ENCODE measurements at places on chromosomes 3 and 15.

DNA sequence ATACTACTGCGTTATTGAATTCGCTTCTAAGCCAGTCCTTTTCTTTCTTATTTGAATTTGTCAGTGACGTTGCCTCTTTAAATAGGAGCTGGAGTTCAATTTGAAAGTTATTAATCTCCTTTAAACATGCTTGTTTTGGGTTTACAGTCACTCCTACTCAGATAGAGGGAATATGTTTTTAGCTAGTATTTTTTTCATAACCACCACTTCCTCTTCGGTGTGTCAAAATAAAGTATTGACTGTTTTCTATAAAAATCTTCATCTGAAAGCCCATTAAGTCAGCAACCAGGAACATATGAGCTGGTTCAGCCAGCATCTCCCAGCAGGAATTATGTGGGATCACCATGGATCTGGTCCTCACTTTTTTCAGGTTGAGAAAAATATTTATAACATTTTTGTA is 772.9 kb downstream of the DIPK2A start:
- no peak for DNase-seq

- no peak for DNase-seq
These were observed 362.2 kb upstream of the SLCO3A1 start for GRCh38 chr15:91491101-91491950.

DNA sequence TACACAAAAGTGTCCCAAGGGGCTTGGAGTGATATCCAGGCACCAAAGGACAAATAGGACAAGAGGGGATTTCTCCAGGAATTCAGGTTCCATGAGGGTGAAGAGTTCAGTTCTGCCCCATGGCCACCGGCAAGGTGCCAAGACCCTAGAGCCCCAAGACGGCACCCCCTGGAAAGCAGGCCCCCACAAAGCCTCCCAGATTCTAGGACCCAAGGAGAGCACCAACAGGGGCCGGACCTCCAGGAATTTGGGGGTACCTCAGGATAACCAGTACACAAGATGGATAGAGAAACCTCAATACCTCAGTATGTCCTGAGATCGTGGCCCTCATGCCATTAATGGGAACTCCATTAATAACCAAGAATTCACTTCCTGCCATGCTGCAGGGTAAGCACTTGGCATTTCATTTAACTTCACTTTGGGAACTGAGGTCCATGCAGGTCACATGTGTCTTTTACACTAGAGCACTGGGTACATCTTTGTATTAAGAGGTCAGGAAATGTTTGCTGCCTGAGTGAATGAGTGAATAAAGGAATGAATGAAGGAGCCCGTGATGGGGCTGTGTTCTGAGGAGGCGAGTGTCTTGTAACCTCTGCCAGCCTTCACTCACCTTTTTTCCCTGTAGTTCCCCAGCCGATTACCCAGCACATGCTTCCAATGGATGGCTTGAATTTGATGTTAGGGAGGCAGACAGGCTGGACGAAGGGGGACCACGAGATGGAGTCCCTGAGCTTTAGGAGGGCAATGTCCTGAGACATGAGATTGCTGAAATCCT is 15.5 kb upstream of the PRSS50 start:
- DNase-seq, result no peak

DNA sequence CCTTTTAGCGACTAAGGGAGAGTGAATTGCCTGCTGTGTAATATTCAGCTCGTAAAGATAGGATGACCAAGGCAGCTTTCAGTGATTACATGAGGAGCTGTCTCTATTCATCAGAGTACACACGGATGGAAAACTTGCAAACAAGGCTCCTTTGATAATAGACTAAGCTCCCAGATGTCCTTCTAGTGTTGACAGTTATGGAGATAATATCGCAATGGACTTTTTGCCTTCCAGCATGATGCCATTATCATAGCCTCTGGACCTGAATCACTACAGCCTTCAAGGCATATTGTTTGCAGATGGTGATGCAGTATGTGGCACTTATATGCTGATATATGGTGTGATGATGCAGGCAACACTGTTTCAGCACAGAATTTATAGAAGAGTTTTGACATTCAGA is 93.9 kb downstream of the ECT2 start:
- DNase-seq, result no peak

- no peak for DNase-seq
These were observed 2.1 kb upstream of the ISY1 start for GRCh38 chr3:129162729-129163579.

DNA sequence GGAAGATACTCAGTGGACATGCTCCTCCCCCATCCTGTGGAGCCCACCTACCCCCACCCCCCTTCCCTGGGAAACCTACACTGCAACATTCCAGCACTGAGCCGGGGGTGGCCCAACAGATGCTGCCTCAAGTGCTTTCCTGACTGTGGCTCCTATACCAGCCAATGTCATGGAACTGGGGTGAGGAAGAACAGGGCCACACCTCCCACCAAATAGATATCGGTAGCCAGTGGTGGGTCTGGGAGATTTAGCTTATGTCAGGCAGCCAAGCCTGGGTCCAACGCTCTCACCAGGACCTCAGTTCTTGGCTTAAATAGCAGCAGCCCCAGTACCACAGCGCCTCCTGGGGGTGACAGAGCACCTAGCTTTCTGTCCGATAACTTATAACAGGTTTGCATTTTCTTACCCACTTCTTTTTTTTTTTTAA is 30.3 kb downstream of the CDC25A start:
- no peak for DNase-seq

GRCh38 chr3:176590722-176591121 is 606.6 kb downstream of the TBL1XR1 start:
- DNase-seq, result no peak

GRCh38 chr15:45201557-45201859 is 13.7 kb upstream of the SHF start:
- no peak for DNase-seq

GRCh38 chr15:57320631-57321220 is 55.6 kb upstream of the CGNL1 start:
- no peak for DNase-seq

GRCh38 chr3:188348435-188349244 is 194.7 kb downstream of the LPP start:
- no peak for DNase-seq

DNA sequence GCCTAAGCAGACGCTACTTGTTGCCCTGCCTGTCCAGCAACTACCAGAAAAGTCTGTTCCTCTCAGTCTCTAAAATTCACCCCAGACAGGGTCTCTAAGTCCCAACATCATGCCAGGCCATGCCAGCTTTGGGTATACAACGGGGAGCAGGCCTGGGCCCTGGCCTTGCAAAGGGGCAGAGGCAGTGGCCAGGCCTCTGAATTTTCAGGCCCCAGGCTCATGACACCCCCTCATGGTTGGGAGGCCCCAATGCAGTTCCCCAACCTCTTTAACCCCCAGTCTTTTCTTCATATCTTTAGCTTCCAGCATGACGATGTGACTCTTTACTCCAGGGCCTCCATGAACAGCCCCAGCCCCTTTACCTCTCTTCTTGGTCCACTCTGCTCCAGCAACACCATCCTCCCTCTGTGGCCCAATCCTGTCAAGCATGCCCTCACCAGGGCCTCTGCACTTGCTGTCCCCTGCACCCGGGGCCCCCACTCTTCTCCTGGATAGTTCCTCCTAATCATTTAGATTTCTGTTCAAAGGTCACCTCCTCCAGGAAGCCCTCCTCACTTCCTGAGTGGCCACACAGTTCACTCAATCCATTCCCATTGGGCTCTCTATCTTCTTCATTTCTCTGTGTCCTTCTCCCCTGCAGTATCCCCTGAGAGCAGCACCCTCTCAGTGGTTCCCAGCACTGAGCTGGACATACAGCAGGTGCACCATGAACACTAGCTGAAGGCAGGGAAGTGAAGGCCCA is 4.8 kb downstream of the IQSEC1 start:
- no peak for DNase-seq

DNA sequence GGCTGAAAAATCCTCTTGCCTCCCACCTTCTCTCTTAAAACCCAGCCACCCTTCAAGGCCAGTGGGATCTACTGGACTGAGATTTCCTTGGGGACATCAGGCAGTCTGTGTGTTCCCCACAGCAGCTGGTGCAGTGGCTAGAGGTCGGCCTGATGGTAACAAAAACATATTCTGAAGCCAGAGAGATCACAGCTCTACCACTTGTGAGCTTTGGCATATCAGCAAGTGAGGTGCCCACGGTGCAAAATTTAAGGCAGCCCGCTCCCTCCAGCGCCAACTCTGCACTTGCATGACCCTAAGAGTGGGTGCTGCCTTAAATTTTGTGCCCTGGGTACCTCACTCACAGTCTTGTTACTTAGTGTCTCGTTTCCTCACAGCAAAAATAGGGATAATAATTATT is 97.2 kb downstream of the MESD start:
- DNase-seq, result no peak

- DNase-seq, result no peak
These were observed 245.9 kb downstream of the UBE2E2 start for GRCh38 chr3:23448998-23449537.

GRCh38 chr3:81299481-81299880 is 462.0 kb downstream of the GBE1 start:
- DNase-seq, result no peak

GRCh38 chr15:69253156-69253555 is 45.6 kb upstream of the PAQR5 start:
- no peak for DNase-seq

GRCh38 chr3:180961087-180961486 is 28.4 kb downstream of the DNAJC19 start:
- no peak for DNase-seq

GRCh38 chr15:83198476-83198875 is 9.1 kb downstream of the HDGFL3 start:
- DNase-seq, result no peak

GRCh38 chr3:184656458-184656828 is 55.4 kb downstream of the MAGEF1 start:
- no peak for DNase-seq

- no peak for DNase-seq
These were observed 165.7 kb upstream of the TSC22D2 start for GRCh38 chr3:150242220-150242936.

GRCh38 chr3:141860766-141861513 is 15.5 kb upstream of the ATP1B3 start:
- DNase-seq, result no peak

DNA sequence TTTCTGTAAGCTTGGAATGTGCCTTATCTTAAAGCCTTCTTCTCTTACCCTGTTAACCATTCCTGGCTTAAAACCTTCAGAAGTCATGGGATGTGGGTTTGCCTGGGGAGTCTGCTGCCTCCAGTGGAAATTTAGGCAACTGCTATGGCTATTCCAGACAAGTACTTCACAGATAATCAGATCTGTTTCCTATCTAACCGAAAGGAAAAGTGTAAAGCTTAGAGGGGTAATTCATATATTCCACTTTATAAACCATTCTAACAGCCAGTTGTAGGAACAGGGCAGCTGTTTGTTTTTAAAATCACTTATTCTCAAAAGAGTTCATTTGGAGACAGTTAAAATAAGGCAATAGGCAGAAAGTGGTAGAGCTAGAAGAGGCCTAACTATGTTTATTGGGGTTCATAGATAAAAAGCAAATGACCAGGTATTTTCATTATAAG is 219.9 kb downstream of the TCF12 start:
- no peak for DNase-seq

GRCh38 chr15:74265046-74265639 is 29.0 kb downstream of the CCDC33 start:
- DNase-seq, result no peak

Data from activated T-helper 1 cell treated with anti-CD3 and anti-CD28 coated beads, Interleukin-2, amount 50 U/mL, for 16 hours (primary cell).